ENCODE measurements at places on chromosomes 5 and 9.

DNA sequence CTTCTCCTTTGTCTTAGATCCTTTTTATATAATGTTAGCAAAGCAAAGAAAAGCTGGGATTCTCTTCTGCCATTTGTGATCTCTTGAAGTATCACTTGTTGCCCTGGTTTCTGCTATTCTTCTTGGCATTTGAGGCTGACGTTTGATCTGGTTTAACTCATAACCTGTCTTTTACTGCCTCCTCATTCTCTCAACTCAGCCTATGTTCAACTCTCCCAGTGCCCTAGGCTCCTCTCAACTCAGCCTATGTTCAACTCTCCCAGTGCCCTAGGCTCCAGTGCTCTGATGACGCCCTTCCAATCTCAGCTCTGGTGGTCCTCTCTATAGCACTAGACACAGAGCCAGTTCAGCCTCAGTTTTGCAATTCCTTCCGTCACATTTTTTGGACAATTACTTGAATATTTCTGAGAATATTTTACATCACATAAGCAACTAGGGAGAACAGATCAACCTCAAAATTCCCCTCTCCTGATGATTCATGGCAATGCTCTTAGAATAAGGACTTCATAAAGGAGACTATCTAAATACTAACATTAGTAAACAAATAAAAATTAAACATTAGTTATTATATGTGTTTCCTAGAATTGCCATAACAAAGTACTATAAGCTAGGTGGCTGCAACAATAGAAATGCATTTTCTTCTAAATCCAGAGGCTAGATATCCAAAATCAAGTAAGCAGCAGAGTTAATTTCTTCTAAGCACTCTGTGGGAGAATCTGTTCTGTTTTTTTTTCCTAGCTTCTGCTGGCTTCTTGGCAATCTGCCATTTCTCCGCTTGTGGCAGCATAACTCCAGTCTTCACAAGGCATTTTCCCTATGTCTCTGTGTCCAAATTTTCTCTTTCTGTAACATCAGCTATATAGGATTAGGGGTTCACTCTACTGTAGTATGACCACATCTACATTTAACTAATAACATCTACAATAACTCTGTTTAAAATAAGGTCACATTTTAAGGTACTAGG is 662.1 kb upstream of the FTMT start:
- peak; percentile 6 for DNase-seq

- no peak for DNase-seq
These were observed 1355.5 kb downstream of the MAT2B start for GRCh38 chr5:164860896-164861295.

DNA sequence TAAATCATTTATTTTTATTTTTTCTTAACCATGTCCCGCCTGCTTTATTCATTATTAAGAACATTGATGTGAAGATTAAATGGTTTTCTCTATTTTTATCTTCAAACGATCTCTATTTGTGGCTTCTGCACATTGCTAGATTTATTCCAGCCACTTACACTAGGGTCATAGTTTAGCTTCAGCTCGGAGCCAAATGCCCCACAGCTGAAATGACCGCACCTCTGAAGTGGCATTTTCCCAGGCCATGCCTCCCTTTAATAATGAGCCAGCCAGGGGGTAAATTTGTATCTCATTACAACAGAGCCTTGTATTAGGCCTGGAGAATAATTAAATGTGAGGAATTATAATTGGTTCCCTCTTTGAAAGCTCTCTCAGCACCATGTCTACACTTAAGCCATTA is 89.4 kb downstream of the DOCK8 start:
- no peak for DNase-seq

GRCh38 chr5:457195-457961 is 14.4 kb downstream of the EXOC3 start:
- DNase-seq = no peak

- no peak for DNase-seq
These were observed 9.4 kb downstream of the ADAMTSL2 start for GRCh38 chr9:133543772-133544467.

DNA sequence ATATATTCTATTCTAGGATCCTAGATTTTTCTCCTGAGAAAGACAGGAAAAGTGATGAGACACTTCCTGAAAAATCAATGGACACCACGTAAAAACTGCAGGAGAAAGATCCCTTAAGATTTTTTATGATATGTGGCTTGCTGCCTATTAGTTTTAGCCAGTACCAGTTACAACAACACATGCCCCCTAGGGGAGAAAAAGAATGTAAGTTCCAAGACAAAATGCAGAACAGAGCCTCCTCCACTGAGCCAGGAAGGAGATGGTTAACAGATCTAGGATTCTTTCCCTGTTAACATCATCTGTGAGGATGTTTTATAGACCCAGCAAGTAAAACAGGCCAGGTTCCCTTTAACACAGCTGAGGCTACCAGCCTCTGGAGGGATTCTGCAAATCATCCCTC is 574.7 kb downstream of the TLE4 start:
- DNase-seq = no peak

DNA sequence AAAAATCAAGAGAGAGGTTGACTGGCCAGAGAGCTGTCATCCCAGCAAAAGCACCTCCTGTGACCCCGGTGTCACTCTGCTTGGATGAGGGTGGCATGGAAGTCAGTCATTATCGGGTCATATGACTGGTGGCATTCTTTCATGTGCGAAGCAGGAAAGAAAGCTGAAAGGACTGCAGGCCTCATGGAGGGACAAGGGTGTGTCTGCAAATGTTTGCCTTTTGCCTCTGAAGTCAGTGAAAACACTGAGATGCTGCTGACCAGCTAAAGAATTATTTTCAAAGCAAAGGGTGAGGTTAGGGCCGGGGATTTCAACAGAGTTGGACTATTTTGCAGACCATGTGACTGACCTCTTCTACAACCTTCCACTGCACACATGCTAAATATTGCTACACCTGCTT is 298.3 kb downstream of the CSNK1G3 start:
- DNase-seq = no peak

- no peak for DNase-seq
These were observed 384.2 kb upstream of the RPS23 start for GRCh38 chr5:82662340-82662739.

DNA sequence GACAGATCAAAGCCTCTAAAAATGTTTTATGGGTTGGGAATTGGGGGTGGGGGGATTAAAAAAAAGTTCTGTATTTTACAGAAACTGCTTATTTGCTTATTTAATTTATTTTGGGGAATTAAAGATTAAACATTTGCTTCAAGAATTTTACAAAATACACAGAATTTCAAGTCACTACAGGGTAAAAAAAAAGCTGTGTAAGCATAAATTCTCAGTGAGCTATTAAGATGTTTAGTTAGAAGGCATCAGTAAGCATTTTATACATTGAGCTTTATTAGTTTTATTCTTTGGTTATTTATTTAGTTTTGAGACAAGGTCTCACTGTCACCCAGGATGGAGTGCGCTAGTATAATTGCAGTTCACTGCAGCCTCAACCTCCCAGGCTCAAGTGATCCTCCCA is 5.2 kb downstream of the BDP1 start:
- DNase-seq = no peak

DNA sequence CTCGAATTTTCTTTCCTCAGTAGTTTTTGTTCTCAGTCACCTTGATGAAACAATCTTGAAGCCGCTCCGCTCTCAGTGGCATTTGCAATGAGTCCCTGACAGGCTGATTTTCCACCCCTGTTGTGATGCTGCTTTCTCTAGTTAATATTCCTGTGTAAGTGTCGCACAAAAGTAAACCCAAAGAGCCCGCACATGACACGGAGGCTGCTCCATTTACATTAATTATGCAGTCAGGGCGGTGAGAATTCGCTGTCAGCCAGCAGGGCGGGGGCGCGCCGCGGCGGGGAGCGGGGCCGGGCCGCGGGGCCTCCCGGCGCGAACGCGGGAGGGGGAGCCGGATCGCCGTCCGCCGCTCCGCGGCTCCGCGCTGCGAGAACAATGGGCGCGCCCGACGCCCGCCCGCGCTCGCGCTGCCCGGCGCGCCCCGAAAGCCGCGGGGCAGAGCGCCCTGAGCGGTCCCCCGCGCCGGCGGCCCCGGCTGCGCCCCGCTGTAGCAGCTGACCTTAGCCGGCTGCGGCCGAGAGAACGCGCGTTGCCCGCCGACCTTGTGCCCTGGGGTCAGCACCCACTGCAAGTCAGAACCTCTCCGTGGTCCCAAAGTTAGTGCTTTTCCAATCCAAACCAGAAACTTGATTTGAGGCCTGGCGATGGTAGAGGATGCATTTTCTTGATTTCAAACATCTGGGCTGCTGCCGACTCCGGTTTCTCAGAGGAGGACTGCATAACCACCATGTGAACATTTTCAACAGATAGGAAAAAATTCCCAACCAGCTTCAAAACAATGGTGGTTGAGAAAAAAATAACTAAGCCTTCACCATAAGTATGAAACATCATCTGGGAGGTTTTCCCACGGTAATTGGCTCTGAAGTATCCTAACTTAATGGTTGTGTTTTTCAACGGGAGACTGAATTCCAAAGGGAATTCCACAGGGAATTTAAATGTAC is 142.6 kb downstream of the PBX3 start:
- no peak for DNase-seq

GRCh38 chr5:37957218-37957617 is 117.4 kb upstream of the GDNF start:
- no peak for DNase-seq

DNA sequence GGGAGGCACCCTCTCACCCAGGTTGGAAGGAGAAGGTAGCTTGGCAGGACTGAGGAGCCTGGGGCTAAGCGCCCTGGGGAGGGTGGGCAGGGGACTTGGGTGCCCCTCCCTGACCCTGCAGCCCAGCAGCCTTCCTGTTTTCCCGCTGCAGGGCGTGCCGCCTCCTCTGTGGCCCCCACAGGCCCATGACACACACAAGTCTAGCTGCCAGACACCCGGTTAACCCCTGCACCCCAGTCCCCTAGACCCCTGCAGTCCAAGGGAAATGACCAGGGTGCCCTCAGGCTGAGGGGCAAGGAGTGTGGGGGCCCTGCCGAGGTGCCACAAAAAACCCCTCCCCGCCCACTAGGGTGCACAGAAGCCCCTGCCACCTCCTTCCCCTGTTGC is 33.0 kb downstream of the GOLGA2 start:
- DNase-seq = no peak

DNA sequence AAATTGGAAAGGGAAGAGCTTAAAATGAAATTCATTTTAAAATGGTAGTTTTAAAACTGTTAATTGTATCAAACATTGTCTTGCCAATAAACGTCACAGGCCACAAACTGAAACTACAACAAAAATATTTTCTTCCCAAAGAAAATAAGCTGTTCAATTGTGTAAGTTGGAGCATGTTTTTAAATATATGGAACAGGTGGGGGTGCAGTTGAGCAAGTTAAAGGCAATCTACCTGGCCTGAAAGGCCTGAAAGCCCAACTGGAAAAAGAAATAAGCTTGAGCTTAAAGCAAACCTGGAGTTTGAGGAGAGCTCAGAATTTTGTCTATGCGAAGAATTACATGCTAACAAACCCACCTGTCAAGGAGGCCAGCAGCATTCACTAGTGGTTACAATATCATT is 439.5 kb downstream of the ACTL7B start:
- no peak for DNase-seq

DNA sequence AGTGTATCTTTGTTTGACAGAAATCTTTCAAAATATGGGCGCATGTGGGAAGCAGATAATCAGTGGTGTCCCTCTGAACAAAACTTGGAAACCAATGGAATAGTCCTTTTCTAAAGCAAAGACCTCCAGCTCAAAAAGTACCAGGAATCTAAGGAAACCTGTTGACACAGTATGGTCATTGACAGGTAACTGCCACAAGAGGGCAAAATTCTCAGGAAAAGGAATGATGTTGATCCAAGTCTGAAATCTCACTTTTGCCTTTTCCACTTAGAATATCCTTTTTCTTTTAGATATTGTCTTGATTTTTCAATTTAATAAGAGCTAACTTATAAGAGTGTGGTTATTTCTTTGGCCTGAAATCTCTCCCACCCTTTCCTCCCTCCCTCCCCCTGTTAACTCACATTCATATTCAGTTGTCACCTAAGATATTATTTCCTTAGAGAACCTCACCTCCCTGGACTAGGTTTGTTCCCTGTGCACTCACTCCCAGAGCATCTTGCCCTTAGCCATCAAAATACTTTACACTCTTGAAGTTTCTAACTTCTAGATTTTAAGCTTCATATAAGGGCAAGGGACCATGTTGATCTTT is 59.0 kb upstream of the BARX1 start:
- DNase-seq = no peak

DNA sequence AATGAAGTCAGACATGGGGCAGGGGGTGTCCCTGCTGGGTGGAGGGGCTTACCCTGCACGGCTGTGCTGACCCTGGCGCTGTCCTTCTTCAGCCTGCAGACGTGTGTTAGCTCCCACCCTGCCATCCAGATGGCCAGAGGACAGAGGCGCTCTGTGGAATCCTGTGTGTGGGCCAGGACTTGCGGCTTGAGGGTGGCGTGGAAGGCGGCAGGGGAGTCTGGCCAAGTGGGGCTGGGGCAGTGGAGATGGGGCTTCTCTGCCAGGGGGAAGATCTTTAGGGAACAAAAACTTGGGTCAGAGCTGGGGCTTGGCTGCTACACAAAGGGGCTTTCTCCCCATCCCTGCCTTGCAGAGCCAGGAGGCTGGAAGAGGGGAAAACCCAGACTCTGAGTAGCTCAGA is 46.5 kb upstream of the SYNPO start:
- no peak for DNase-seq

- no peak for DNase-seq
These were observed 3.1 kb upstream of the GNPDA1 start for GRCh38 chr5:142015781-142016533.

GRCh38 chr5:89597878-89598277 is 714.9 kb upstream of the MEF2C start:
- no peak for DNase-seq

DNA sequence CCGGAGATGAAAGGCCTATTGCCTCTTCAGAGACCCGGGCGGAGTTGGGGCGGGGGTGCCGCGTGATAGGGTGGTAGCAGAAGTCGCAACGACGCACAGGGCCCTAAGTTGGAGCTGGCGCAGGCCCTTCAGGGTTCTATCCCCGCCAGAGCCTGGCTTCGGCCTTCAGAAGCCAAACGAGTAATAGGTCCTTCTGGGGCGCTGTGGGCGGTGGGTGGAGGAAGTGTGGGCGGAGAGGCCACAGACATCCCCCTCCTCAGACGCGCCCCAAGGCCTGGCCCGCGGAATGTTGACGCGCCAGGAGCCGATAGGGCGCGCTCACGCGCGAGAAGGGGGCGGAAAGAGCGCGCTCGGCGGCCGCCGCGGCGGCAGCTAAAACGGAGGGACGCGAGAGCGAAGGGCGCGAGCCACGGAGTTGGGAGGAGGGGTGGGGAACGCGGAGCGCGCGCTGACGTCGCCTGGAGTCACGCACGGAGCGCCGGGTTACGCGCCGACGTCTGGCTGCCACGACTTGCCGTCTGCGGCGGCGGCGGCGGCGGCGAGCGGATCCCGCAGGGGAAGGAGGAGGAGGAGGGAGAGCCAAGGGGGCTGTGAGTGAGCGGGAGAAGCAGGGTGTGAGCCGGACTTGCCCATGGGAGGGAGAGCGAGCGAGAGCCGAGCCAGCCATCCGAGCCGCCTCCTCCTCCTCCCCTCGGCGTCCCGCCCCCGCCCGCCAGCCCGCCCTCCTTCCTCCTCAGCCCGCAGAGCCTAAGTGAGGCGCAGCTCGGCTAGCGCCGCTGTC is 6.4 kb upstream of the PURA start:
- DNase-seq = peak; percentile 54

GRCh38 chr5:154509784-154510555 is 31.9 kb upstream of the HAND1 start:
- no peak for DNase-seq

- peak; percentile 29 for DNase-seq
These were observed 21.3 kb downstream of the NAIF1 start for GRCh38 chr9:128045831-128046230.

Data from NCI-H1694 (cell line).